ENCODE measurements at places on chromosomes 16 and 17. TPM values are rescaled to one million over a fixed set of nuclear protein-coding genes. Genes with fewer than 3 reads are reported as not detected.

Gene KRTAP9-8
- not detected for total RNA-seq

Gene MILR1
- total RNA-seq, result 10.4 TPM

Gene IGSF6
- total RNA-seq, result 3.1 TPM

Gene CCL15
- not detected for total RNA-seq

Gene CLDN7
- not detected for total RNA-seq

Gene BIRC5
- total RNA-seq, result 11.0 TPM

Gene ABCA10
- total RNA-seq, result 17.7 TPM

Gene CACNA1H
- 26.1 TPM for total RNA-seq

Gene KDM6B
- total RNA-seq, result 2.6 TPM

Measured in skeletal muscle tissue (tissue), 5 donors.